Lung (tissue), 17 donors: ENCODE measurements at places on chromosomes 1 and 21. TPM values are rescaled to one million over a fixed set of nuclear protein-coding genes. Genes with fewer than 3 reads are reported as not detected.

GRCh38 chr1:165898837-165899236 is 71.4 kb downstream of the UCK2 start:
- no peak for DNase-seq

DNA sequence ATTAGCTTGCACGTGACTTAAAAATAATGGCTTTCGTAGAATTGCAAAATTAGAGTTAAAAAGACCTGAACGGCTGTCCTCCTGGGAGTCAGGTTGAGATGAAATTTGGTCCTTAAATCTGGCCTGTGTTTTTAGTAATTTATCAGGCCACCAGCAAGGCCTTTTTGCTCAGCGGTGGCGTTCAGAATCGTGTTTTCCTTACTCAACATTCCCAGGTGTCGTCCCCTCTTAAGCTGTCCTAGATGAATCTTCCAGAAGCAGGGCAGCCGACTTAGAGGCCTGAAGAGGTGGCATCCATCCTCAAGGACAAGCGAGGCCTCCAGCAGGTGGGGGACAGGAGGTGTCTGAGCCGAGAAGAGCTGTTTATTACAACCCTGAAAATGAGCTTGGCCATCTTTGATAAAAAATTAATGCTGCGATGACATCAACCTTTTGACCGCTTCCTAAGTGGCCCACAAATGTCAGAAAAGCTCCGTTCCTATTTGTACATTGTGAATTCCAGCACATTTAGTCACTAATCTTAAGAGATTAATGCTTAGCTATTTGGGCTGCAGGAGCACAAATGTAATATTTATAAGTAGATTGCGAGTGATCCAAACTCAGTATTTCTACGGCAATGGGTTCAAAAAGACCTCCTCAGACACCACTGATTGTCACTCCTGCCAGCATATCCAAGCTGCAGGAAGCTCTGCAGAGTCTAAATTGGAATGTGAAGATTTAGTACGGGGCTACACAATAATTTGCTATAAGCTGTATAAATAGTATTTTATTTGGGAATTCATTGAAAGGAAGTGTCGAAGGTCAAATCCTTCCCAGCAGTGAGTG is 344.1 kb upstream of the VAMP3 start:
- DNase-seq: no peak

DNA sequence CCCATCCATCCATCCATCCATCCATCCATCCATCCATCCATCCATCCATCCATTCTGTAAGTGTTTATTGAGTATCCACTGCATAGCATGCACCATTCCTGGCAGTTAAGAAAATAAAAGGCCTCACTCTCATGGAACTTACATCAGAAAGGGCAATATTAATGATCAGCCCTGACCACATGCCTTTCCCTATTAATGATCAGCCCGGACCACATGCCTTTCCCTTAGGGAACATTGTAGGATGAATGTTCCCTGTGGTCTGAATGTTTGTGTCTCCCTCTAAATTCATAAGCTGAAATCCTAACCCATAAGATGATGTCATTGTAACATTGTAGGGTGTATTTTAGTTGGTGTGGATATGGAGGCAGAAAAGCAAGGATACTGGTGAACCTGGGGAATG is 365.8 kb downstream of the KIF26B start:
- no peak for DNase-seq

DNA sequence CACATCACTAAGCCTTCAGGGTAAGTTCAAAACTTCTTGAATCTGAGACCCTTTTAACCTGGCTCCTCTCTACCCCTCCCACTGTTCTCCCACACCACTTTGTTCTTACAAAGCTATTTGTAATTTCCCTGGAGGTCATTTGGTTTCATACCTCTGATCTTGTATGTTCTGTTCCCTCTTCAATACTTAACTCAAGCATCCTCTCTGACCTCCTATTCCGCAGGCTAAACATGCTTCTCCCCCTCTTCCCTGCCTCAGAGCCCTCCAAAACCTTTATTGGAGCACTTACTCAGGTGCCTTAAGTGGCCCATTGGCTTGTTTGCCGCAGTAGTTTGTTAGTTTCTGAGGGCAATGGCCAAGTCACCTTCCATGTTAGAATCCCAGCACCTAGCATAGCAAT is 54.8 kb downstream of the SSX2IP start:
- DNase-seq: no peak

GRCh38 chr1:5918275-5918649 is 74.0 kb downstream of the NPHP4 start:
- DNase-seq: no peak

- peak; percentile 62 for DNase-seq
Measured at GRCh38 chr1:92482665-92483609, 3.8 kb downstream of the GFI1 start.

DNA sequence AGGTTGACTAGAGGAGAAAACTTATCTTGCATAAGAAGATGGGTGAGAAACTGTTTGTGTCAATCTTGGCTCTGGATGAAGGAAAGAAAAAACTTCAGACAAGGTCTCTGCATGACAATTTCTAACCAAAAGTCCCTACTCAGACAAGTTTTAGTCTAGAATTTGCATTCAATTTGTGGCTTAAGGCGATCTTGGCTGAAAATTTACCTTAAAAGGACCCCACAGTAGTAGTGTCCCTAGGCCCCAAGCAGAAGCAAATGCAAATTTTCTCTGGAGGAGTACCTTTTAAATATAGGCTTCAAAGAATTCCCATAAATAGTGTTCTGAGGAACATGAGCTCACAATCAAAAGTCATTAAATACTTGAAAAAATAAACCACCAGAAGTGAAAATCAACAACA is 17.6 kb upstream of the TMEM125 start:
- DNase-seq: no peak

C1orf74 gene
- total RNA-seq: 2.5 TPM

GRCh38 chr1:100510451-100510850 is 27.5 kb upstream of the GPR88 start:
- DNase-seq: no peak

KLHDC7A gene
- 1.3 TPM for total RNA-seq

GRCh38 chr1:181661569-181661968 is 178.3 kb downstream of the CACNA1E start:
- no peak for DNase-seq

- peak; percentile 98 for DNase-seq
Measured at GRCh38 chr1:154955718-154956543, at the start of gene PBXIP1. PBXIP1 (minus strand) TSS chr1:154956099; CDS start chr1:154953721, 2,378 bp downstream.

- no peak for DNase-seq
Measured at GRCh38 chr1:241181971-241182370, 175.0 kb downstream of the RGS7 start.

BCL2L15 gene
- 3.2 TPM for total RNA-seq

KCNJ10 gene
- 0.37 TPM for total RNA-seq

BRDT gene
- not detected for total RNA-seq

CD1E gene
- total RNA-seq: 0.55 TPM
